CD4-positive, alpha-beta memory T cell (primary cell): ENCODE measurements at places on chromosomes 4 and X. TPM values are rescaled to one million over a fixed set of nuclear protein-coding genes. Genes with fewer than 3 reads are reported as not detected.

Gene TBX22
- not detected for total RNA-seq

Gene HOPX
- 16.9 TPM for total RNA-seq

Gene PCDH10
- total RNA-seq = not detected

Gene ARX
- total RNA-seq = not detected

Gene GIMD1
- total RNA-seq = not detected

Gene IL9R
- 22.9 TPM for total RNA-seq

Gene GABRE
- total RNA-seq = not detected

Gene VCX3A
- not detected for total RNA-seq

Gene LRCH2
- total RNA-seq = not detected

Gene TMPRSS11D
- not detected for total RNA-seq

Gene MAGEA12
- not detected for total RNA-seq

Gene CCDC120
- 9.8 TPM for total RNA-seq

Gene SCD5
- not detected for total RNA-seq

Gene RASL11B
- total RNA-seq = not detected

Gene SYTL4
- total RNA-seq = not detected

Gene ATRX
- 111 TPM for total RNA-seq

Gene HPGDS
- 0.41 TPM for total RNA-seq

Gene TBC1D14
- total RNA-seq = 80.7 TPM

Gene PPP4R3C
- total RNA-seq = not detected

Gene STBD1
- 3.6 TPM for total RNA-seq

Gene TMEM154
- total RNA-seq = 38.6 TPM

Gene NUP62CL
- 2.7 TPM for total RNA-seq

Gene NAP1L2
- 19.1 TPM for total RNA-seq

Gene MXRA5
- total RNA-seq = not detected
